Fibroblast of skin of left quadriceps (primary cell): ENCODE measurements at places on chromosomes 6 and 20.

- no peak for DNase-seq
Observed at GRCh38 chr20:17650301-17651128, 31.5 kb downstream of the RRBP1 start.

DNA sequence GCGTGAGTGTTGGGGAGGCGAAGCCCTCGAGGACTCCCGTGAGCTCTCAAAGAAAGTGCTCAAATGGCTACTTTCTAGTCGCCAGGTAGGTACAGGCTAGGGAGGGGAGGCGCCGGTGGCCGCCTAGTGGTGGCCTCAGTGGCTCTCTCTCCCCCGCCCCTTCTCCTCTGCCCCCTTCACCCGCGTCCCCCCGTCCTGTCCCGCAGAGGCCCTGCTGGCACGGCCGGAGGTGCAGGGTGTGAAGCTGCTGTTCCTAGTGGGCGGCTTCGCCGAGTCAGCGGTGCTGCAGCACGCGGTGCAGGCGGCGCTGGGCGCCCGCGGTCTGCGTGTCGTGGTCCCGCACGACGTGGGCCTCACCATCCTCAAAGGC is 16.3 kb downstream of the ADISSP start:
- DNase-seq = no peak

DNA sequence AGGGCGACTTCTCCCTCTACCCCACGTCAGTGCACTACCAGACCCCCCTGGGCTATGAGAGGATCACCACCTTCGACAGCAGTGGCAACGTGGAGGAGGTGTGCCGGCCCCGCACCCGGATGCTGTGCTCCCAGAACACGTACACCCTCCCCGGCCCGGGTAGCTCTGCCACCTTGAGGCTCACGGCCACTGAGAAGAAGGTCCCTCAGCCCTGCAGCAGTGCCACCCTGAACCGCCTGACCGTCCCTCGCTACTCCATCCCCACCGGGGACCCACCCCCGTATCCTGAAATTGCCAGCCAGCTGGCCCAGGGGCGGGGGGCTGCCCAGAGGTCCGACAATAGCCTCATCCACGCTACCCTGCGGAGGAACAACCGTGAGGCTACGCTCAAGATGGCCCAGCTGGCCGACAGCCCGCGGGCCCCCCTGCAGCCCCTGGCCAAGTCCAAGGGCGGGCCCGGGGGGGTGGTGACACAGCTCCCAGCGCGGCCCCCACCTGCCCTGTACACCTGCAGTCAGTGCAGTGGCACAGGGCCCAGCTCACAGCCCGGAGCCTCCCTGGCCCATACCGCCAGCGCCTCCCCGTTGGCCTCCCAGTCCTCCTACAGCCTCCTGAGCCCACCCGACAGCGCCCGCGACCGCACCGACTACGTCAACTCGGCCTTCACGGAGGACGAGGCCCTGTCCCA is 57.5 kb upstream of the TMEM181 start:
- DNase-seq = no peak

DNA sequence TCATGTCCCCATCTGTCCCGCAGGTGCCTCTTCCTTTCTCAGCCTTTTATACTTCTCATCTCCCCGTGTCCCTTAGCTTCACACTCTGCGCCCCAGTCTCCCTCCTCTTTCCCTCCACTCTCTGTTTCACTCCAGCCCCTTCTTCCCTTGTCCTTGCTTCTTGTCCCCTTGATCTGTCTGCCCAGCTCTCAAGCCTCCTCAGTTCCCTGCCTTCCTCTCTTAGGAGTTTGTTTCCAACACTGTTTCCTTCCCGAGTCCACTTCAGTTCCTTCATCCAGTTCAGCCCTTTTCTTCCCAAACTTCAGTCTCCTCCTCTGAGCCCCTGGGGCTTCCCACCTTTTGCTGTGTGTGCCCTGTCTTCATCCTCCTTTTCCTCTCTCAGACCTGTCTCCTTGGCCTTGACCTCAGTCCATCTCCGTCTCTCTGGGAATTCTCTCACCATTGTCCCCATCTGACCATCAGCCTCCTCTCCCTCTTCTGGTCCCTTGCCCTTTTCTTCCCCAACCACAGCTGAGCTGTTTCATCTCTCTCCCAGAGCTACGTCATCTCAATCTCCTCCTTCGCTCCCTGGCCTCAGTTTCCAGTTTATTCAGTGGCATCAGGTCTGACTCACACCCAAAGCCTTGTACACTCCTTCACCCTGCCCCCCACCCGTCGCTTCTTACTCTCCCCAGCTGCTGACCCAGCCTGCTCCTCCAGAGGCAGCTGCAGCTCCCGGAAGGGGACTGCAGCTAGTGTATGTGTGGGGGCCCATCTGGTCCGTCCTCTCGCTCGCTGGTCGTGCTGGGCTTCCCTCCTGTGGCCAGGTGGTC is 2.7 kb upstream of the DDR1 start:
- no peak for DNase-seq

- DNase-seq = no peak
Observed at GRCh38 chr20:57605045-57605444, 15.2 kb downstream of the ZBP1 start.

GRCh38 chr20:41334036-41334435 is 6.6 kb upstream of the LPIN3 start:
- no peak for DNase-seq

DNA sequence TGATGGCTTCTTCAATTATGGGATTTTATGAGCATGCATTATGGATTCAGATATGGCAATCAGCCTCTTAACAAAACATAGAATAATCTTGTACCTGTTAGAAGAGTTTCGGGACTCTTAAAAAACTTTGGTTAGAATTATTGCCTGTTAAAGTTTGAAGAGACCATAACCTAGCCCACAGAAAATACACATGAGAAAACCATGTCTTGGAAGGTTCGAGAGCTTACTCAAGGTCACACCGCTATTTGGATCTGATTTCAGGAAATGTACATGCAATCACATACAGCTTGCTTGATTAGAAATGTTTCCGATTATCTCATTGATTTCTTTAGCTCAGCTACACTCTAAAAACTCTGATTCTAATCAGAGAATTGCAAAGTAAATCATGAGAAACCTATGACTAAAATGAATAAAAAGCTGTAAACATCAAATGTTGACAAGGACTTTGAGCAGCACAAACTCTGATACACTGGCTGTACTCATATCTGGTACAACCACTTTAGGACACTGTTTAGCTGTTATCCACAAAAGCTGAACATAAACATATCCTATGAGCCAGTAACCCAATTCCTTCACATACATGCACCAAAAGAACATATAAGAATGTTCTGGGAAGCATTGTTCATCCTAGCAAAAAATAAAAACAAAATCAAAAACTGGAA is 16.3 kb downstream of the STX7 start:
- DNase-seq = no peak

GRCh38 chr20:31548820-31549512 is 34.7 kb downstream of the HM13 start:
- DNase-seq = no peak

DNA sequence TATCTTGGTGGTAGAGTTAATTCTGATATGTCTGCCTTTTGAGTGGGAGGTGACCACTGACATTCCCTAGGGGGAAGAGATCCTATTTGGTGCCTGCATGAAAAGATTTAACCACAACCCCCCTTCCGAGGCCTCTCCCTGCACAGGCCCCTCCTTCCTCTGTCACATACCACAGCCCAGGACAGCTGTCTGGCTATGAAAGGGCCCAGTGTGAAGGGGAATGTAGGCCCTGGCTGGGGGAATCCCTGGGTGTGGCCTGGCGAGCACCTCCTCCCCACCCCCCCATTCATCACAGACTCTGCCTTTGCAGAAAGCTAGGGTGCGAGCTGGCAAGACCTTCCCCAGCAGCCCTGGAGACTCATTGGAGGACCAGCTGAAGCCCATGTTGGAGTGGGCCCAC is 27.4 kb upstream of the MAPRE1 start:
- peak; percentile 5 for DNase-seq

DNA sequence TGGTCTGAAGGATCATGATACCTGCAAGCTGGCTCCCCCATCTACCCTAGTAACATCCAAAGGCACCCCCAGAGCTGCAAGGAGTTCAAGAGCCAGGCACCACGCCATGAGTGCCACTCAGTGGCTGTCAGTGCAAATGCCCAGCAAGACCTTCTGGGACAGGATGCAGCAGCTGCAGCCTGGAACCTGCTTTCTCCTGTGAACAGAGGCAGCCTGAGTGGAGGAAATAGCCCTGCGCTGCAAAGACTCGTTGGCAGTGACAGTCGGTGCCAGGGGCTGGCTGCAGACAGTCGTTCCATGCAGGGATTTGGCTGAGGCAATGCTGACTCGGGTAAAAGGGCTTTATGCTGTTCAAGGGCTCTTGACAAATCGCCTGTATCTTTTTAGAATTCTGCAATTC is 15.7 kb upstream of the SSTR4 start:
- DNase-seq = no peak

DNA sequence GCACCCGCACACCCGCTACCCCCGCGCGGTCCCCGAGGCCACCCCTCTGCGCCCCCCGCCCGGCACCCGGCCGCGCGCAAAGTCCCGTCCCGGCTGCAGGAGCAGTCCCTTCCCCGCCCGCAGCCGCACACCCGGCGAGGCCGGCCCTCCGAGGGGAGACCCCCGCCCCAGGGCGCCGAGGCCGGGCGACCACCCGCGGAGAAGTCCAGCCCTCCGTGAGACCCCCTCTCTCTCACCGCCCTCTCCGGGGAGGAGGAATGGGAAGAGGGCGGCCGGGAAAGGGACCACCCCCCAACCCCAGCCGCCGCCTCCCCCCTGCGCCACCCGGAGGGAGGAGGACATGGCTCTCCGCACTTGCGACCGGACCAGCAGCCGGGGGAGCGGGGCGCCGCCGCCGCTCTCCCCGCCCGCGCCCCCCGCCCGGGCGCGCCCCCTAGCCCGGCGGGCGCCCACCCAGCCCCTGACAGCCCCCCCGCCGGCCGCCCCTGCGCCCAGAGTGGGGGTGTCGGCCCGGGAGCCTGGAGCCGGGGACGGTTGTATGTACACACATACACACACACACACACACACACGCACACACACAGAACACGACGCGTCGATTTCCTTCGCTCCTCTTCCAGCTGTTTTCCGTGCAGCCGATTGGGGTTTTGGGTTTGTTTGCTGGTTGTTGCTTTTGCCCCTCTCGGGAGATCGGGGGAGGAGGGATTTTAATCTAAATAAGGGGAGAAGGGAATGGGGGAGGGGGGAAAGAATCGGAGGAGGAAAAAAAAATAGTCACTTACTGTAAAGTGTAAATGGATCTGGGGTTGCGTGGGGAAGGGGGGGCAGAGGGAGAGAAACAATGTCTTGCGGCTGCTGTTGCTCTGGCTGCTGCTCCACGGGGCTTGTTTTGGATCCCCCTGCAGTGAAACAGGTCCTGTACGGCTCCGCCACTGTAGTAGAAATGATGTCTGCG is at the start of gene ATXN1:
TSS of gene ATXN1 (minus strand) at position 945 of the 955 bp plus-strand sequence.
- DNase-seq = no peak

GRCh38 chr6:2738373-2738979 is 12.2 kb downstream of the MYLK4 start:
- DNase-seq = no peak
